Brain microvascular endothelial cell (primary cell): ENCODE measurements at places on chromosomes 1 and 21.

GRCh38 chr1:200929530-200930278 lies 35.0 kb downstream of the INAVA start:
- no peak for DNase-seq

GRCh38 chr1:22174446-22175220 lies 31.7 kb upstream of the WNT4 start:
- DNase-seq, result no peak

- DNase-seq, result no peak
Observed at GRCh38 chr1:20233866-20234265, 47.5 kb upstream of the PLA2G2C start.

GRCh38 chr1:92934395-92935378 lies 26.6 kb downstream of the DIPK1A start:
- peak; percentile 68 for DNase-seq

GRCh38 chr1:30822006-30822405 lies 64.4 kb upstream of the LAPTM5 start:
- no peak for DNase-seq

- DNase-seq, result no peak
Observed at GRCh38 chr1:96581772-96582171, 139.8 kb upstream of the PTBP2 start.

DNA sequence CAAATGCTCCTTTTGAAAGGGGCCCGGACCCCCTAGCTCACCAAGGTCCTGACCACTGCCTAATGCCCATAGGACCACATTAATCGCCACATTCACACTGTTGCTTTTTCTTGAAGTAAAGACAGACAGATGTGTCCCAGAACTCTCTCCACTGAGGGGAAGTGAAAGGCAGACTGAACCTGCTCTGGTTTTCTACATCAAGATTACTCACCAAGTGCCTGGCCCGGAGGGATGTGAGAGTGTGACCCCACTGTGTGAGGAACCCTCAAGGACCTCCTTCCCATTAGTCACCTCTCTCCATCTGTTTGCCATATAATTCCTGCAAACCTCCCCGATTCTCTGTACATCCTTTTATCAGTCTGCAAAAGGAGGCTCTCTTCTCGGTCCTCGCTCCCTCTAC lies 381.5 kb downstream of the OMA1 start:
- no peak for DNase-seq

DNA sequence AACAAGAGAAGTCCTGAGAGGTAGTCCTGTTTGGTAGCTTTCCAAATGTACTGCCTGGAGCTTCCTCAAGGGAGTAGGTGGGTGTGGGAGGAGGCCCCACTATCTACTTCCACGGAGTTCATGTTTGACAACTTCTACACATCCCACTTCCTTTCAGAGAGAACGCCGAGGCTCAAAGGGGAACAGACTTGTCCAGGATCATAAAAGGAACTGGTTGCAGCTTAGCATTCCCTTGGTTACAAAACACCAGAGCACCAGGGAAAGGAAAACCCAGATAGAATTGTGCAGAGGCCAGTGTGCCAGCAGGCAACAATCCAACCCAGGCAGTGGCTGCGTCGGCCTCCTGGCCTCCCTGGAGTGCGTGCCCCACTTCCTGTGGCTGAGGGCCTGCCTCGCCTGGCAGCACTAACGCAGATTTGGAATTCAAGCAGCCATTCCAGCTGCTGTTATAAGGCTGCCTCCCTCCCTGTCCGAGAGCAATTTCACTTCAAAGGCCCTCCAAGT lies 4.2 kb upstream of the RAP1GAP start:
- DNase-seq, result peak; percentile 28

DNA sequence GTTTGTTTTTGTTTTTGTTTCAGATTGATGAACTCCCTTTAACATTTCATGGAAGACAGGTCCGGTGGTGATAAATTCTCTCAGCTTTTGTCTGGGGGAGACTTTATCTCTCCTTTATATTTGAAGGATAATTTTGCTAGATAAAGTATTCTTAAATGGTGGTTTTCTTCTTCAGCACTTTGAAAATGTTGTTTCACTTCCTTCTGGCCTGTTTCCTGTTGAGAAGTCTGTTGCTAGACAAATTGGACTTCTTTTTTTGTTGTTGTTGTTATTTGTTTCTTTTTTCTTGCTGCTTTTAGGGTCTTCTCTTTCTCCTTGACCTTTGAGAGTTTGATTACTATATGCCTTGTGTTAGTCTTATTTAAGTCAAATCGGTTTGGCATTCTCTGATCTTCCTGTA lies 50.8 kb downstream of the CRP start:
- DNase-seq, result no peak

DNA sequence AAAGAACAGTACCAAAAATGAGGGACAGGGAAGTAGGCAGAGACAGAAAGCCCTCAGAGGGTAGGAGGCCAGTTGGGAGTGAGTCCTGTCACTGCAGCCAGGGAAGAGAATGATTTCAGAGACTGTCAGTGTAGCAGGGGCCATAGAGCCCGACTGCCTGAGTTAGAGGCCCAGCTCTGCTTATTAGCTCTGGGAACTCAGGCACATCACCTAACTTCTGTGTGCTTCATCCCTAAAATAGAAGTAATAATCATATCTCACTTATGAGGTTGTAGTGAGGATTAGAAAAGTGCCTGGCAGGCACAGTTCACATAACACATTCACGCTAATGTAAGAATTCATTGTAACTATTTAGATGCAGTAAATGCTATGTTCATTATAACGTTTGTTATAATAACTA lies 18.3 kb downstream of the NPL start:
- no peak for DNase-seq

DNA sequence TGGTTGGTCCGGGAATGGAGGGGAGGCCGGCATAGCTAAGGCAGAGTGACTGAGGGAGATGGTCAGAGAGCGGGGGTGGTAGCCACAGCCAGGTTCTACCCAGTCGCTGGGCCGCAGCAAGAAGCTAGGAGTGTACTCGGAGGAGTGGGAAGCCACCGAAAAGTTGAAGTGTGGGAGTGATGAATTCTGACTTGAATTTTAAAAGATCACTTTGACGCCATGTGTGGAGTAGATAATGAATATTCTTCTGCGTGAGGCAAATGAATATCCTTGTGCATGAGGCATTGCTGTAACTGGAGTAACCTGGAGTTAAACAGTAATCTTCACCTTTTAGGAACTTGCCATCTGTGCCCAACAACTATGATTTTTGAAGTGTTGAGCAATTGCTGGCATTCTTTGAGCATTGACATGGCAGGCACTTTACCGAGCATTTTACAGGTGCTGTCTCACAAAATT lies 6.9 kb downstream of the CTPS1 start:
- DNase-seq, result no peak

DNA sequence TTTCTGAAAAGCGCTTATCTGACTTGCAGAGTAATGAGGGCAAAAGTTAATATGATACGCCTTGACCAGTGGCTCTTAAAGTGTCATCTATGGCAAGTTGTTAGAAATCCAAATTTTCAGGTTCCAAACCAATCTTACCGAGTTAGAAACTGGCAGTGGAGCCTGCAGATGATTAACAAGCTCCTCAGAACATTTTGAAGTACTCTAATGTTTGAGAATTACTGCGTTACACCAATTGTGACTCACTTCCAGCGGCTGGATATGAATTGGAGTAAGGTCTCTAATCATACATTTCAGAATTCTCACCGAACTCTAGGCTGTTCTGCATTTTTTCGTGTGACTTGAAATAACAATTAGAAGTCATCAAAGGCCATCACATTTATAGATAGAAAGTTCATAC lies 73.5 kb upstream of the TMPRSS15 start:
- DNase-seq, result no peak

DNA sequence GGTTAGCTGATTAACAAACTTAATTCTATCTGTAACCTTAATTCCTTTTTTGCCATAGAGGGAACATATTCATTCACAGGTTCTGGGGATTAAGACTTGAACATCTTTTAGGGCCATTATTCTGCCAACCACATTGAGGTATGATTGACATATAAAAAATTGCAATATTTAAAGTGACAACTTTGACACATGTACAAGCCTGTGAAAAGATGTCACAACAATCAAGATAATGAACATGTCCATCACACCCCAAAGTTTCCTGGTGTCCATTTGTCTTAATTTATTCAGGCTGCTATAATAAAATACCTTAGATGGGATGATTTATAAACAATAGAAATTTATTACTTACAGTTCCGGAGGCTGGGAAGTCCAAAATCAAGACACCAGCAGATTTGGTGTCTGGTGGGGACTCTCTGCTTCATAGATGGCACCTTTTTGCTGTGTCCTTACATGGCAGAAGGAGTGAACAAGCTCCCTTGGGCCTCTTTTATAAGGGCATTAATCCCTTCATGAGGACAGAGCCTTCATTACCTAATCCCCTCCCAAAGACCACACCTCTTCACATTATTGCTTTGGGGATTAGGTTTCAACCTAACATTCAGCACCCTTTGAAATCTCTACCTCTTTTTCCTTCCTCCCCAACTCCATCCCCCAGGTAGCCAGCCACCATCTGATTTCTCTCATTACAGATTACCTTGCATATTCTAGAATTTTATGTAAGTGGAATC lies 33.0 kb upstream of the TP53BP2 start:
- no peak for DNase-seq

DNA sequence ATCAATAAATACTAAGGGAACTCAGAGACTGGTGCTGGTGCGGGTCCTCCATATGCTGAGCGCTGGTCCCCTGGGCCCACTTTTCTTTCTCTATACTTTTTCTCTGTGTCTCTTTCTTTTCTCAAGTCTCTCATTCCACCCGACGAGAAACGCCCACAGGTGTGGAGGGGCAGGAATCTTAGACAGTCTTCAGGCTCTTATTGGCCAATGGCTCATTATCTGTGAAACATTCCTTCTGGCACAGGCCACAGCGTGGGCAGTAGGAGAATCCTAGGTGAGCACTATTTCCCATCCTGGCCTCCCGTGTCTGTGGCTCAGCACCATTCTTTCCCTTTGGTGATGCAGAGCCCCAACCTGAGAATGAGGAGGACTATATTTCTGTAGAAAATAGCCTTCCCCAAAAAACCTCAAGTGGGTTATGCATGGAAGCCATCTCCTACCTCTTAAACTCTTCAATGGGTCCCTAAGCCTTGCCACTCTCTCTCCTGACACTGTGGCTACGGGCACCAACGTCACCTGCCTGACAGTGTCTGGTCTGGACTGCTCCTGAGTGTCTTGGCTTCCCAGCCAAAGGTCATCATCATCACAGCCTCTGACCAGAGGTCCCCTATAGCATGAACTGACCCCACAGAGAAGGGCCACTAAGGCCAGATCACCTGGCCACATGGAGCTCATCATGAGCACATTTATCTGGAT lies 6.2 kb upstream of the SLAMF1 start:
- no peak for DNase-seq

- no peak for DNase-seq
Observed at GRCh38 chr1:110070671-110071242, at the start of gene ALX3. Gene ALX3 (minus strand): TSS chr1:110070672. CDS start chr1:110070612, 60 bp downstream.

DNA sequence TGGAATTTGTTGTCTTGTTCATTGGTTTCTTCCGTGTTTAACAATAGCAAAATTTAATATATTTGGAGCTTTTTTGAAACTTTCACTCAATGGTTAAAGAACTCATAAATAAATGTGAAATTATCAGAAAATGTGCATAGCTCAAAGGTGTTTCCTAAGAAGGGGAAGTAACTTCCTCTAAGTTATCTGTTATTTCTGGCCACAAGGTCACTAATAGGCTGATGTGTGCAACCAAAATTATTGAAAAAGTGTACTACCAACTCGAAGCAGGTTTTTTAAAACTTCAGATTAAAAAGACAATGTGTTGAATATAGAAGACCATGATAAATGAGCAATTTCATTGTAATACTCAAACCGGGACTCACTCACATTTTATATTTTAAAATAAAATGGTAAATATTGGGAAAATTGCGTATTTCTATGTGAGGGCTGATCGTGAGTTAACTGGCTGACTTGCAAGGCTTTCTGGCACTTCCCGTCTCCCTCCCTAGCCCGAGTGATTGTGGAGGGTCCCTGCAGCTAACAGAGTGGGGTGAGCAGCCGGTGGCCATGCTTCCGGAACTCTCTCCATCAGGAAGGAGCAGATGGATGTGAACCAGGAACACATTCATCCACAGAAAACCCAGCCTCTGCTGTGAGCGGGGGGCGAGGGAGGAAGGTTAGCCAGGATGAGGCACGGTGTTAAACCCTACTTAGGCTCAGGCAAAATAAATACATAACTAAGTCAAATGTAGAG lies 96.9 kb downstream of the ERG start:
- DNase-seq, result no peak
